ENCODE measurements at places on chromosomes 6 and 20. TPM values are rescaled to one million over a fixed set of nuclear protein-coding genes. Genes with fewer than 3 reads are reported as not detected.

TASP1 gene
- 9.7 TPM for polyA plus RNA-seq

RRAGD gene
- 7.0 TPM for polyA plus RNA-seq

BPIFA1 gene
- polyA plus RNA-seq = not detected

C20orf173 gene
- not detected for polyA plus RNA-seq

FOXF2 gene
- polyA plus RNA-seq = not detected

CST4 gene
- polyA plus RNA-seq = not detected

CDH4 gene
- 1.2 TPM for polyA plus RNA-seq

FAM217B gene
- 23.6 TPM for polyA plus RNA-seq

RSPO3 gene
- polyA plus RNA-seq = 0.30 TPM

NOX3 gene
- not detected for polyA plus RNA-seq

RNF182 gene
- polyA plus RNA-seq = 3.2 TPM

PSORS1C1 gene
- polyA plus RNA-seq = not detected

BLCAP gene
- polyA plus RNA-seq = 58.9 TPM

RIMS1 gene
- polyA plus RNA-seq = 0.89 TPM

MLN gene
- not detected for polyA plus RNA-seq

ECT2L gene
- polyA plus RNA-seq = 0.14 TPM

APOBEC2 gene
- 2.4 TPM for polyA plus RNA-seq

LY6G6D gene
- polyA plus RNA-seq = not detected

CDK19 gene
- polyA plus RNA-seq = 7.5 TPM

NUP153 gene
- 22.0 TPM for polyA plus RNA-seq

CNR1 gene
- 0.71 TPM for polyA plus RNA-seq

SLC17A2 gene
- not detected for polyA plus RNA-seq

MAP1LC3A gene
- 15.3 TPM for polyA plus RNA-seq

TMEM170B gene
- 2.0 TPM for polyA plus RNA-seq

DLK2 gene
- 0.57 TPM for polyA plus RNA-seq

CEP85L gene
- polyA plus RNA-seq = 9.1 TPM

HSD17B8 gene
- polyA plus RNA-seq = 5.6 TPM

TFAP2A gene
- 0.21 TPM for polyA plus RNA-seq

FOXO3 gene
- polyA plus RNA-seq = 9.8 TPM

APCDD1L gene
- polyA plus RNA-seq = 1.8 TPM

ASIP gene
- not detected for polyA plus RNA-seq

FOXC1 gene
- polyA plus RNA-seq = 0.21 TPM

JPH2 gene
- 0.43 TPM for polyA plus RNA-seq

CTAGE9 gene
- not detected for polyA plus RNA-seq

BIRC7 gene
- polyA plus RNA-seq = not detected

RREB1 gene
- 8.5 TPM for polyA plus RNA-seq

CD40 gene
- 18.9 TPM for polyA plus RNA-seq

SASH1 gene
- 8.2 TPM for polyA plus RNA-seq

GPR6 gene
- polyA plus RNA-seq = not detected

MRAP2 gene
- polyA plus RNA-seq = 6.8 TPM

LHFPL5 gene
- polyA plus RNA-seq = not detected

CAGE1 gene
- polyA plus RNA-seq = 0.12 TPM

DNAH8 gene
- not detected for polyA plus RNA-seq

CALHM5 gene
- 0.03 TPM for polyA plus RNA-seq

MCM8 gene
- 8.5 TPM for polyA plus RNA-seq

IL17F gene
- not detected for polyA plus RNA-seq

PMEPA1 gene
- polyA plus RNA-seq = 15.4 TPM

PACRG gene
- polyA plus RNA-seq = 0.52 TPM

MEI4 gene
- polyA plus RNA-seq = 0.23 TPM

RIPPLY2 gene
- polyA plus RNA-seq = 4.0 TPM

EZR gene
- polyA plus RNA-seq = 199 TPM

TNFRSF21 gene
- polyA plus RNA-seq = 22.1 TPM

PBOV1 gene
- polyA plus RNA-seq = not detected

CENPQ gene
- polyA plus RNA-seq = 41.5 TPM

All from GM23338 (cell line).